Effector CD8-positive, alpha-beta T cell (primary cell): ENCODE measurements at places on chromosomes 11 and 22.

DNA sequence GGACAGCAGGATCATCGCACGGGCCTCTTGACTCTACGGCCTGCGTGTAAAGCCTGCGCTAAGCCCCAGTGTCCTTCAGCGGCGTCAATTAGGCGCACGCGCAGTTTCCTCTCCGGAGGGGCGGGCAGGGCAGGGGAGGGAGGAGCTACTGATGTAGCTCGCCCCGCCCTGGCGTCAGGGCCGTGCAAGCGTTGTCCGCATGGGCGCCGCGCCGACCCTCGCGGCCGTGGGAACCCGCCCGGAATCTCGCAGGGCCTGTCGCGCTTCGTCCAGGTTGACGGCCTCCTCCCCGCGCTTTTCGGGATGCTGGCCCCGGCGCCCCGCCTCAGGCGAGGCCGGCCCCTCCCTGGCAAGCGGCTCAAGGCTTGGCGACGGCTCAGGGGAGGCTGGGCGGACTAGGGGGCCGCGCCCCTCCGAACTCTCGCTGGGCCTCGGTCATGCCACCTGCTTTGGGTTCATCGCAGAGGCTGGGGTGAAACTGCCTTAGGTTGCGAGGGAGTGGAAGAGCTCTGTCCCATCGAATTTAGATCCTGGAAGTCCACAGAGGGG lies 61.1 kb downstream of the ST3GAL4 start:
- peak; percentile 49 for DNase-seq

DNA sequence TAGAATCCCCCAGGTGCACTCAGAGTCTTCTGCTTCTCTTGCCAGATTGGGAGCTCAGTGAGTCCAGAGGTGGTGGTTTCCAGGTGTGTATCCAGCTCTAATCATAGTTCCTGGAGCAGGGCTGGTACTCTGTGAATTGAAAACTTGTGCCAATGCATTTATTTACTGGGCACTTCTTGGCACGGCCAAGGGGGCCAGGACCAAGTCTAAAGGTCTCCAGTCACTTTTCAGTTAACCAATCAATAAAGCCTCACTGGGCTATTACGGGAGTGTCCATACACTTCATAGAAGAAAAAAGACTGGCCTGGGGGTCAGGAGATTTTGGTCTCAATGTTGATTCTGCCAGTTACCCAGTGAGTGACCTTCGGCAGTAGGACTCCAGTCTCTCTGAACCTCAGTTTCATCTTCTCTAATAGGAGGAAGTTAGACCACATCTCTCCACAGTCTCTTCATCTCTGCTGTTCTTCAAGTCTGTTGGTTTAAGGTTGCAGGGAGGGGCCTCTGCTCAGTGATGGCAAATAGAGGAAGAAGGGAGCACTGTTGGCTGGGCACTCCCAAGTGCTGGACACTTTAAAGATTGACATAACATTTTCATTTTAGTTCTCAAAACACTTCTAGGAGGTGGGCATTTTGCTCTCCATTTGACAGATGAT lies 188.5 kb upstream of the E2F8 start:
- DNase-seq, result no peak

DNA sequence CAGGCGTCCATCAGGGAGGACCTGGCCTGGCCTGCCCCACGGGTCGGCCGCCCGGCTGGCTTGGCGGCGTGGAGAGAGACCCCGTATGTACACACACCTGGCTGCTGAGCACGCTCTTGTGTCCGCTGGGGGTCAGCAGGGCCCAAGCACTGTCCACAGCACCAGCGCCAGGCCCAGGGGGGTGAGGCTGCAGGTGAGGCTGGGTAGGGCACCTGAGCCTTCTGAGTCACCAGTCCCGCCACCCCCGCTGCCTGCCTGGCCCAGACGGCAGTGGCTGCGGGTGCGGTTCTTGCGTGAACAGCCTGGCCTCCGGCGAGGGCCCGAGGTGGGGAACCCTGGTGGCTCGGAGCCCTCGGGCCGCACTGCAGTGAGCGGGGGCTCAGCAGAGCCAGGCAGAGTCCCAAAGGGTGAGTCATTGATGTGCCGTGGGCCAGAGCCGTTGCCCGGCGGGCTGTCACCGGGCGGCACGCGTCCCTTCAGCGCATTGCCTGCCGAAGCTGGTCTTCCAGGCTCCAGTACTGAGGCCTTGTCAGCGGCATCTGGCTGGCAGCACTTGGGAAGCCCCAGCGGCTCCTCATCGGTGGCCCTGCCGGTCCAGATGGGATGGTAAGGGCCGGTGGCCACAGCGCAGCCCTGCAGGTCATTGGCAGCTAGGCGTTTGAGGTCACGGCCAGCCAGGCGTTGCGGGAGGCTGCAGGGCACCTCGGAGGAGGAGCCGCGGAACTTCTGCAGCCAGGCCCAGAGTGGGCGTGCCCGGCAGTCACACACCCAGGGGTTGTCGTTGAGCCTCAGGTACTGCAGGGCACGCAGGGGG lies 26.3 kb downstream of the RTN4R start:
- DNase-seq, result no peak

- no peak for DNase-seq
These were observed 14.0 kb upstream of the ACR start for GRCh38 chr22:50723991-50724390.

GRCh38 chr11:11435635-11436034 lies 82.6 kb upstream of the CSNK2A3 start:
- DNase-seq, result no peak

GRCh38 chr11:72570893-72571661 lies 103.1 kb downstream of the PDE2A start:
- no peak for DNase-seq

- no peak for DNase-seq
These were observed 21.7 kb upstream of the PRDM10 start for GRCh38 chr11:130024361-130024760.

GRCh38 chr11:26231252-26231661 lies 100.7 kb upstream of the ANO3 start:
- no peak for DNase-seq

GRCh38 chr22:16847271-16847670 lies 22.1 kb upstream of the XKR3 start:
- DNase-seq, result no peak

GRCh38 chr11:111819829-111820237 lies 51.5 kb downstream of the ALG9 start:
- DNase-seq, result no peak
